ENCODE measurements at places on chromosomes 4 and X.

- no peak for DNase-seq
Measured at GRCh38 chr4:21728304-21728703, 220.3 kb downstream of the KCNIP4 start.

GRCh38 chr4:23734000-23734399, 155.8 kb downstream of the PPARGC1A start:
- DNase-seq: no peak

DNA sequence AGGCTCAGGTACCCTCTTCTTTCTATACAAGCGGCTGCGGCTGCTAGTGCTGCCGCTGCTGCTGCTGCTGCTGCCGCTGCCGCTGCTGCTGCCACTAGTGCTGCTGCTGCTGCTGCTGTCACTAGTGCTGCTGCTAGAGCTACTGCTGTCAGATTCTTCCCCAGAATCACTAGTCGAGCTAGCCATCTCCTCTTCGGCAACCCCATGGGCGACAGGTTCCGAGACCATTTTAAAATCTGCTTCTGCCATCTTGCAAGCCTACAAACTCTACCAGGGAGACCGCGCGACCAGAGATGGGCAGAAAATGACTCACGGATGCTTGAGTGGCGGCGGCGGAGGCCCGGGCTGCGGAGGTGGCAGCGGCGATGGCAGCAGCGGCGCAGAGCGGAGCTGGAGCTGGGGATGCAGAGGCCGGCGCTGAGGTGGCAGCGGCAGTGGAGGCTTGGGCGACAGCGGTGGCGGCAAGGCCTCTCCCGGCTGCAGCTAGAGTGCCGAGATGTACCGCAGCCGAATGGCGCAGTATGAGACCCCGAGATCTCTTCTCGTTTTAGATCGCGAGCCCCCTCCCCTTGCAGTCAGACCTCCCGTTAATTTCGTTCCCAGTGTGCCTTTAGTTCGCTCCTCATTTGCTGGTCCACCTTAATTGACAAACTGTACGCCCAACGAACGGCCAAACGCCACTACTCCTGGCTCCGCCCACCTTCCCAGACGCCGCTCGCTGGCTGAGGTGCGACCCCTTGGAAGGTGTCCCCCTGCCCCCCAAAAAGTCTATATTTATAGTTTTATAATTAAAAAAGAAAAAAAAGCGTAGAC, at the start of gene NAP1L3:
Gene NAP1L3, minus strand, starts transcription at position 523 of the 813 bp plus-strand sequence. Its CDS starts 274 bp downstream, at position 249.
- DNase-seq: peak; percentile 87

GRCh38 chr4:155025762-155026457, 182.5 kb upstream of the NPY2R start:
- DNase-seq: no peak

- no peak for DNase-seq
Measured at GRCh38 chrX:16825264-16826035, 39.2 kb downstream of the TXLNG start.

DNA sequence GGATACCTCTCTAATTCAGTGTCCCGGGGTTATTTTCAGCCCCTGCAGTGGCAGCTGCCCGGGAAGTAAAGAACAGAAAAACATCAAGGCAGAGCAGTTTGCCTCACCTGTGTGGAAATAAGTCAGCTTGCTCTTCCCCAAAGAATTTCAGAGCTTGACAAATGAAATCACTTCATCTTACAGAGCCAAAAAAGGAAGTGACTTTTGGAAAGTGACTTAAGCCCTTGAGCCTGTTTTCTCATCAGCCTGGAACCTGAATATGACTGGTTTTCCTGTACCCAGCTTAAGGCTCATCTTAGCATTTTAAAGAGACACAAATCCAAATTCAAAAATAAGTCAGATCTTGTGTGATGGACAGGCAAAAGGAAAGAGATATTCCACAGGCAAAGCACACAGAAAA, 211.6 kb downstream of the RCHY1 start:
- DNase-seq: no peak

GRCh38 chr4:149884046-149884445, 68.4 kb upstream of the IQCM start:
- DNase-seq: no peak

- DNase-seq: no peak
Measured at GRCh38 chr4:8162625-8163024, 4.0 kb upstream of the ABLIM2 start.

DNA sequence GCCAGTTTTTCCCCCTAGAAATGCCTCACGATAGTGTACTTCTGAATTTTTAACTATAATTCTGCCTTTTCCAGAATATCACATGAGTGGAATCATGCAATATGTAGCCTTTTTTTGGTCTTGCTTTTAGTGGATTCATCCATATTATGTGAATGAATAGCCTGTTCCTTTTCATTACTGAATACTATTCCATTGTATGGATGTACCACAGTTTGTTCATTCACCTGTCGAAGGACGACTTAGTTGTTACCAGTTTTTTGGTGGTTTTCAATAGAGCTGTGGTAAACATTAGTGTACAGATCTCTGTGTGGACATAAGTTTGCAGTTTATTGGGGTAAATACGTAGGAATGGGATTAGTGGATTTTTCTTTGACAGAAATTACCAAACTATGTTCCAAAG, 8.0 kb downstream of the JADE3 start:
- DNase-seq: no peak

DNA sequence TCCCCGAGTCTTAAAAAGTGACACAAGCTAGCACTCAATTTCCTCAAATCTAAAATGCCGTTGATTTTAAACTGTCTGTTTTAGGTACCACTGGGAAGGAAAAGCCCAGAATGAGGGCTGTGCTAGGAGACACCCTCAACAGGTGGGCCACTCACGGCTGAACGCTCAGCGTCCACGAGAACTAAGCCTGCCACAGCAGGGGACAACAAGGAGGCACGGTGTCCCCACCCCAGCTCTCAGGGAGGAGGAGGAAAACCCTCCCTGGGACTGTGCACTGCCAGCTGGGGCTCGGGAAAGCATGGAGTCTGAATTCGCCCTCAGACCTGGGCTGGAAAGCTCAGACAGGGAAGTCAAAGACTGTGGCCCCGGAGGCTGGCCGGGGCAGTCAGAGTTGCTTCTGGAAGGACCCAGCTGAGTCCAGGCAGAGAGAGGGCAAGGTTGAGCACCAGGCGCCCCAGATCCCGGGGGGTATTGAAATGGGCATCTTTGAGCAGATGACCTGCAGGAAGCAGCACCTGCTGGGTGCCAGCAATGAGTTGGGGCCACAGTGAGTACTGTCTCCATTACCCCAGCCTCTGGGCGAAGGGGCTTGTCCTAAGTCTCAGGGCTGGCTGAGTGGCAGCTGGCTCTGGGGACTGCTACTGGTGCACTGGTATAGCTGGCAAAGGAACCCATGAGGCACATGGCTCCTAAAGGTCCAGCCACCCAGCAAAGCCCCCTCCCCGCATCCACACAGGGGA, 769 bp upstream of the CPZ start:
- no peak for DNase-seq

GRCh38 chr4:167885872-167886271, 206.5 kb upstream of the ANXA10 start:
- no peak for DNase-seq

GRCh38 chr4:17726911-17727310, 54.5 kb downstream of the FAM184B start:
- DNase-seq: no peak

All from DMS 273 treated with DMSO at 0.1 percent for 48 hours (cell line).